ENCODE measurements at places on chromosomes 2 and 18. TPM values are rescaled to one million over a fixed set of nuclear protein-coding genes. Genes with fewer than 3 reads are reported as not detected.

Gene ZFAND2B
- total RNA-seq: 24.0 TPM

Gene CERKL
- total RNA-seq: not detected

Gene ZNF385B
- 2.1 TPM for total RNA-seq

Gene AMER3
- not detected for total RNA-seq

Gene CPLX4
- not detected for total RNA-seq

Gene BUB1
- total RNA-seq: not detected

Gene POTEI
- total RNA-seq: not detected

Gene GALNT3
- total RNA-seq: 0.16 TPM

Gene RUFY4
- not detected for total RNA-seq

Gene SDC1
- total RNA-seq: 0.86 TPM

- no peak for DNase-seq
These were observed 45.8 kb upstream of the HAAO start for GRCh38 chr2:42838133-42838532.

DNA sequence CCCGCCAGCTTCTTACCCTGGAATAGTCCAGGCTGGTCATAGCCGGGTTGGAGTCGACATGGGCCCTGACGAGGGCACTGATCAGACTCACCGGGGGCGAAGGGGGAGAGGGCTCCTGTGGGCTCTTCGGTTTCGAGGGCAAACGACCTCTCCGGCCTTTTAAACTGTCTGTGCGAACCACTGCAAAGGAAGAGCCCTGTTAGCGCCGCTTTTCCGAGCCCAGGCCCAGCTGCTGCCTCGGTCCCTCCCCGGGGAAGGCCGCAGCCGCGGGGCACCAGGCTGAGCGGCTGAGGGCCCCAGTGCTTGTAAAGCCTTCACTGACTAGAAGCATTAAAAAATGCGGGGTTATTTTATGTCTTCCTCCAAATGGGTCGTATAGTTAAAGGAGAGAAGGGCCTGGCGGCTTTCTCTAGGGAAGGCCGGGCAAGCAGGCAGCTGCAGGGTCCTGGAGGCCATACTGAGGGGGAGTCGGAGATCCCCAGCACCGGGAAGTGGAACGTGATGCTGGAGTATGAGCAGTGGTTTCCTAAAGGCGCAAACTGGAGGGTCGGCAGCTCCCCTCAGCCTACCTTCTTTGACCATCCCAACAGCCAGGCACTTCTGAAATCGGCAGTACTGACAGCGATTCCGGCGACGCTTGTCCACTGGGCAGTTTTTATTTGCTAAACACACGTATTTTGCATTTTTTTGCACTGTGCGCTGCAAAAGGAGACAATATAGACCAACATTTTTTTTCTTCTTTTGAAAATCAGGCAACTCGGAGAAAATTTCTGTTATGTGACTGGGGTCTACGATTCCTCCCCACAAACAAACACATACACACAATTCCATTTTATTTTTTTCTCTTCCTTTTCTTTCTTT, 4.5 kb downstream of the NR4A2 start:
- DNase-seq: no peak

DNA sequence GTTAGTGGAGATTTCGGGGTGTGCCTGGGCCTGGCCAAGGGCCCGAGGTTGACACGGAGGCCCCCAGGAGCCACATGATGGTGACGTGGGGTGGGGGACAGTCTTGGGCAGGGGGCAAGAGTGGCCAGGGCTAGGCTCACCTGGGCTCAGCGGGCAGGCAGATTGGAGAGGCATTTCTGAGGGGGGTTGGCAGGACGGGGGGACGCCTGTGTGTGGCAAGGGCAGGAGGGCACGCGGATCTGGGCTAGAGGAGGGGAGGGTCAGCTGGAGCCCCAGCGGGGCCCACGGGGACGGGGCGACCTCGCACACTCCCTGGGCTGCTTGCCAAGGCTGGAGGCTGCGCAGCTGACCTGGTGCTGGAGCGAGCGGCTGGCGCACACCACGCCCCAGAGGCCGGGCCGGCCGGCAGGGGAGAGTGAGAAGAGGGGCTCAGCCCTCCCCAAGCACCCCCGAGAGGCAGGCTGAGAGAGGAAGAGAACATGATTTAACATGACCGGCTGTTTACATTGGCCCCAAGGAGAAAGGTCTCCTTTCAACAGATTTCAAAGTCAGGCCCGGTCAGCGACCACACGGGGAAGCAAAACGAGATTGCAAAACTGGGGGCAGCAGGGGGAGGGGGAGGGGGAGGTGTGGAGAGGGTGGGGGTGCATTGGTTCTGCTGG, 38.0 kb upstream of the SNED1 start:
- DNase-seq: peak; percentile 73

GRCh38 chr2:122031544-122032263, 276.3 kb downstream of the TSN start:
- DNase-seq: no peak

GRCh38 chr2:194301946-194302345, 1355.1 kb upstream of the SLC39A10 start:
- DNase-seq: no peak

GRCh38 chr18:64806691-64807090, 657.8 kb upstream of the LINC00305 start:
- no peak for DNase-seq

- DNase-seq: no peak
These were observed 116.3 kb upstream of the HAAO start for GRCh38 chr2:42908518-42909200.

DNA sequence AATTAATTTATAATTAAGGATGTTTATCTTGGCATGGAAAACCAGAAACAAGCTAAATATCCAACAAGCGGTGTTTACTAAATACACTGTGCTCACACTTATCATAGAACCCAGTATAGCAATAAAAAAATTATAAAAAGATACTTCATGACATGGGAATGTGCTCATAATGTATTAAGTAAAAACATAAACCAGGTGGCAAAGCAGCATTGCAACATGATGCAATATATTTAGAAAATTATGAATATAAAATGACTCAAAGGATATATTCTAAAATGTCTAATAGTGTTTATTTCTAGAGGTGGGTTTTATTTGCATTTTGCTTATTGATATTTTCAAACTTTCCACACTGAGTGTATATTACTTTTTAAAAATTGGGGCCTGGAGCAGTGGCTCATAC, 84.4 kb upstream of the ATL2 start:
- DNase-seq: no peak

DNA sequence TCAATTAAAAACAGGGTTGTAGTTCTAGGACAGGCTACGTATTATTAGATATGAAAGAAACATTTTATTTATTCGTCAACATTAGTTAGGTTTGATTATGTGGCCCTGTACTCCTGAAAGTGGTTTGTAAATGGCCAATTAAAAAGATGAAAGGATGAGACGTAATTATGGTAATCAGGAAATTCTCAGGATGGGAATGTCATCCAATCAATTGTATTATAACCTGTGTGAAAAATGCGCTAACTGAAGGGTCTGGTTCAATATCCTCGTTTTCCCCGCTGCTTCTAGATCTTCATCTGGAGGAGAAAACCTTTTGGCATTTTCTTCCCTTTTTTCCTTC, 5.6 kb upstream of the C18orf32 start:
- no peak for DNase-seq

- DNase-seq: no peak
These were observed 1.2 kb downstream of the MAL start for GRCh38 chr2:95026471-95027368.

DNA sequence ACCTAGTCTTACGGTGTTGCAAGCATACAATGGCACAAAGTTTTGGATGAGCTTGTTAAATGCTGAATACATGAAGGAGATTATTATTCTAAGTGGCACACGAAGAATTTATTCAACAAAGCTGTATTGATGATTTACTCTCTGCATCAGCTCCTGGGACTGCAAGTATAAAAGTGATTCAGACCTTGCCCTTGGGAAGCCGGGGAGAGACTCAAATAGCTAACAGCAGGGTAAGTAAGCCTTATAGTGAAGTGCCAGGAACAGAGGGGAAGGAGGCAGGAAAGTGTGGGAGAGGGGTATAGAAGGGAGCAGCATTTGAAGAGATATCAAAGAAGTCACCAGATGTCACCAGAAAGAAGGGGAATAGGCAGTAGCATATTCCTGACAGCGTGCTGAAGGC, 115.4 kb downstream of the MCFD2 start:
- no peak for DNase-seq

DNA sequence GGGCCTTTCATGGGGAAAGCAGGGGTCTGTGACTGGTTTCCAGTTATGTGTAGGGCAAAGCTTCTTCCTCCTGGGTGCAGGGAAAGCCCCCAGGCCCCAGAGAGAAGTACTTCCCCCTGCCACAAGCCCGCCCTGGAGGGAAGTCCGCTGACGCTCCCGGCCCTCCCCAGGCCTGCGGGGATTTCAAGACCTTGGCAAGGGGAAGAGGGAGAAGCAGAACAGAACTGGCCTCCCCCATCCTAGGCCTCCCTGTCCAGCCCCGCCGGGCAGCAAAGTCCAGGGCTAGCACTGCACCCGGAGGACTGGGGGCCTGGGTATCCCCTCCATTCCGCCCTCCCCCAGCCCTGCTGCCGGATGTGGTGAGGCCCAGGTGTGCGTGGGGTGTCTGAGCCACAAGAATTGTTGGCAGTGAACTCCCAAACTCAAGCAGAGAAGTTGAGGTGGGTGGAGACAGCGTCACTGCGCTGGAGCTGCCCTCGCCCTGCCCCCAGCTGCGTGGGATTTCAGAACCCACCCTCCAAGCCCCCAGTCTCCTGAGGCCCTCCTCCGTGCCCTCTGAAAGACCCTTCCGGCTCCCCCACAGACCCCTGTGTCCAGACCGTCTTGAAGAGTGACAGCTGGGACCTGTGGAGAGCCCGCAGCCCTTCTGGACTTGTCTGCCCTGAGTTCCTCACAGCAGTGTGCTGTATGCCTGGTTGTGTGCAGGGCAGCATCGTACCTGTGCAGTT, 1.1 kb upstream of the DUSP2 start:
- DNase-seq: peak; percentile 58

GRCh38 chr18:37527395-37527794, 38.2 kb downstream of the CELF4 start:
- DNase-seq: no peak

DNA sequence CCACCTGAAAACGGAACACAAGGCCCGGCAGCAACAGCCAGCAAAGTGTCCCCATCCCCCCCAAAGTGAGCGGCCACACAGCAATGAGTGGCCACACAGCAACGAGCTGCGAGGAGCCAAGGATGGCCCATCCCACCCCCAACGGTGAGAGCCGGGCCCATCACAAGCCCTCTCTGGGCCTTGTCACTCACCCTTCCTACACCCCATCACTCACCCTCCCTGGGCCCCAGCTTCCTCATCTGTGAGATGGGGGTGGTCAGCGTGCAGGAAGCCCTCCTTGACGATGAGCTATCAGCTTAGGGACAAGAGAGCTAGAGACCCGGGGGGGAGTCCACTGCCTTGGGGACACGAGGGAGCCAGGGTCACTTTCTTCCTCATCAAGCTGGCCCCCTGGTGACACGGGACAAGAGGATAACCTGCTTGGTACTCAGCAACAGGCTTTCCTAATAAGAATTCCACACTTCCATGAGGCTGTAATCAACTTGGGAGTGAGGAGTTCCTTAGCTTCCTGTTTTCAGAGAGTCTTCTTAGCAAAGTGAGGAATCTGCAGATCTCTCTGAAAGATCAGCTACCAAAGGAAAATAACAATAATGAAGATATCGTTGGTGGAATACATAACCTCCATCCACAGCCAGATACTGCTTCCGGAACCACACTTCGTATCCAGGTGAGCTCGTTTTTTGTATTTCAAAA, 92.8 kb downstream of the HDAC4 start:
- DNase-seq: no peak

GRCh38 chr18:30971338-30971956, 71.1 kb downstream of the DSC3 start:
- no peak for DNase-seq

GRCh38 chr2:99425022-99425421, 64.8 kb downstream of the REV1 start:
- DNase-seq: no peak

DNA sequence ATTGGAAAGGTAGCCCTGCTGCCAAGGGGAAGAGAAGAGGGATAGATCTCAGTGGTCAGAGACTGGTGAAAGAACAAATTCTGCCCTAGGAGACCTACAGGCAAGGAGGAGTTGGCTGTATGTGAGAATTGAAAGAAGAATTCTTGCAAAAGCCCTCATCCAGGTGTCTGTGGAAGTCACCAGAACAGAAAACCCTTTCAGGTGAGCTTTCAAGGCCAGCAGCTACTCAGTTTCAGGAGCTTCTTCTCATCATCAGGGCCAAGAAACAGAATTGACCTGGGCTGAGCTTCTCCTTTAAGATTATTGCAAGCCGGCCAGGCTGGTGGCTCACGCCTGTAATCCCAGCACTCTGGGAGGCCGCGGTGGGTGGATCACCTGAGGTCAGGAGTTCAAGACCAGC, 110.2 kb downstream of the CDK15 start:
- no peak for DNase-seq

DNA sequence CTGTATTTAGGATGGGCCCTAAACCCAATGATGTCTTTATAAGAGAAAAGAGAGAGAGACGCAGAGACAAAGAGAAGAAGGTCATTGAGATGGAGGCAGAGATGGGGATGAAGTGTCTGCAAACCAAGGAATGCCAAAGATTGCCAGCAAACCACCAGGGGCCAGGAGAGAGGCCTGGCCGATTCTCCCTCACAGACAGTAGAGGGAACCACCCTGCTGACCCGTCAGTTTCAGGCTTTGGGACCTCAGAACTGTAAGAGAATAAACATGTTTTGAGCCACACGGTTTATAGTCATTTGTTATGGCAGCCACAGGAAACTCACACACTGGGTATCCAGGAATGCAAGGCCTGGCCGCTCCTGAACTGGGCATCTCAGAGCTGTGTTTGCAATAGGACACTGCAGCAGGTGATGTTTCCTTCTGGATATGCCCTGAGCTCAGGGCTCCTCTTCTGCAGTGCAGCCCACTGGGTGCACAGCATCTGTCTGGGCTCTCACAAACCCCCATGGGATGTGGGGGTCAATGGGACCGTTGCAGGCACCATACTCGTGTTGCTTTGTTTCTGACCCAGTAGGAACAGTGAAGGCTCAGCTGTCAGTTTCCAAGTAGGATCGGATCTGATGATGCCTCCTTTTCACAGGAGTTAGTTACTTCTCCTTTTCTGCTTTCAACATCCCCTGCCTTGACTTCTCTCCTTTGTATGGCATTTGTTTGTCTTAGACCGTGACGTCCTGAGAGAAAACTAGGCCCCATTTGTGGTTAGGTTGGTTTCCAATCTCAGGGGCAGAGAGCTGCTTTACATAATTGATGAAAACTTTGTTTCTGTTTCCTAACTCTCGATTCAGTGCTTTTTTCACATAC, 20.8 kb downstream of the PTPN18 start:
- no peak for DNase-seq

DNA sequence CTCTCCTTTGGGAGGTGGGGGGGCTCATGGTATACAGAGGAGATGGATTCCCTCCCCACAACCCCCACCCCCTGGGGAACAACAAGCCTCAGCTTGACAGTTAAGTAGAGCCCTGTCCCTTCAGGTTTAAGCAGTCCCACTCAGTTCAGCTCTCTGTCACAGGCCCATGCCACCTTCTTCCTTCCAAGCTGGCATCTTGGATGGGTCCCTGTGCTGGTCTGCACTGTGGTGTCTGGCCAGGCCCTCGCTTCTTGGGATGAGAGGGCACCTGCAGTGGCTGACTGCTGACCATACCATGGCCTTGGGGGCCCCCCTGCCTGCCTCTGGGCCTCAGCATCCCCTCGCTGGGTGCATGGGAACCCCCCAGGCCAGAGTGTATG, 20.4 kb upstream of the GPR17 start:
- DNase-seq: peak; percentile 22

- DNase-seq: no peak
These were observed 294.0 kb upstream of the HS6ST1 start for GRCh38 chr2:128612628-128613027.

- no peak for DNase-seq
These were observed 72.2 kb downstream of the TMEM18 start for GRCh38 chr2:604854-605524.
